DND-41 (cell line): ENCODE measurements at places on chromosomes 1 and 21.

DNA sequence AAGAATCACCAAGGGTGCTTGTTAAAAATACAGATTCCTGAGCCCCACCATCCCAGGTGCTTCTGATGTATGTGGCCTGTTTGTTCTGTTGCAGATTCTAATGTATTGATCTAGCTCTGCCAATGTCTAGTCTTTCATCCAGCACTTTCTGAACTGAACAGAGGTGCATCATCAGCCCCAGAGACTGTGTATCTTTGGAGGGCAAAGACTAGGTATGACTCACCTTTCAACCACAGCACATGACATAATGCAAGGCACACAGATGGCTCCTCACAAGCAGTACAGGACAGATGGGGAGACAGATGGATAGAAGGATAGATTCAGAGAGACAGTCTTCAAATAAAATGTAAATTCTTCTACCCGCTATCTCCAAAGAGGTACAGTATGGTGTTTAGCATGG, 32.3 kb downstream of the CD58 start:
- DNase-seq: no peak

DNA sequence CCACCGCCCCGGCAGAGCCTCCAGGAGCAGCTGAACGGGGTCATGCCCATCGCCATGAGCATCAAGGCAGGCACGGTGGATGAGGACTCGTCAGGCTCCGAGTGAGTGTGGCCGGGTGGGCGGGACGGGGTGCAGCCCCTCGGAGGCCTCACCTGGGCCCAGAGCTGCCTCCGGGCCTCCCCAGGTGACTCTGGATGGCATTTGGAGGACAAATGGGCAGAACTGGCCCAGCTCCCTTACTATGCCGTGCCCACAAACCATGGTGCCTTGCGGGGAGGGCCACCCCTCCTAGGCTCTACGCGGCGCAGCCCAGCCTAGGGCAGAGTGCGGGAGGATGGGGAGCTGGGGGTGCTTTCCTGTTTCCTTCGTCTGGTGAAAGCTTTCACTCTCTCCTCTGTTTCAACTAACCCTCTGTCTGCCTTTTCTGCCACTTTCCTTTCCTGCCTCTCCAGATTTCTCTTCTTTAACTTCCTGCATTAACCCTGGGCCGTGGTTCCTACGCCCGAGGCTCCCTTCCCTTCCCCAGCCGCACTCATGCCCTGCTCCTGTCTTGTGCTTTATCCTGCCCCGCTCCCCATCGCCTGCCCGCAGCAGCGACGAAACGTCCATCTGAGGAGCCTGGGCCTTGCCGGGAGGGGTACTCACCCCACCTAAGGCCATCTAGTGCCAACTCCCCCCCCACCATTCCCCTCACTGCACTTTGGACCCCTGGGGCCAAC, 9.2 kb downstream of the PSRC1 start:
- no peak for DNase-seq

DNA sequence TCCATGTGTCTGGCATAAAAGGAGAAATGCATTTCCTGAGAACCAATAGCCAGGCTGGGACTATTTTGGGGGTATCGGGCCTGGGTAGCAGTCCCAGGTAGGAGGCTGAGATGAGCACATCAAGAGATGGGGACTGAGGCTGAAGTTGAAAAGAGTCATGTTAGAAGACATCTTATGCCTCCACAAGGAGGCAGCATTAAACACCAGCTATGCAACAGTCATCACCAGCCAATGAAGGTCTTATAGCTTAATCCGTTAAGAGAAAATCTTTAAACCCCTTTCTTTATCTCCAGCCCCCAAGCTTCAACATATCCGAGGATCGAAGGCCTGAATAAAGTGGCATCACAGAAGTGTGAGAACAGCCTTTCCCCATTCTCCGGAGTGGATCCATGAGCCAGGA, 640.7 kb upstream of the PTBP2 start:
- no peak for DNase-seq

GRCh38 chr1:19432943-19433718, 52.2 kb downstream of the CAPZB start:
- DNase-seq: no peak

- DNase-seq: no peak
These were observed 164.6 kb downstream of the RASAL2 start for GRCh38 chr1:178258536-178258935.

DNA sequence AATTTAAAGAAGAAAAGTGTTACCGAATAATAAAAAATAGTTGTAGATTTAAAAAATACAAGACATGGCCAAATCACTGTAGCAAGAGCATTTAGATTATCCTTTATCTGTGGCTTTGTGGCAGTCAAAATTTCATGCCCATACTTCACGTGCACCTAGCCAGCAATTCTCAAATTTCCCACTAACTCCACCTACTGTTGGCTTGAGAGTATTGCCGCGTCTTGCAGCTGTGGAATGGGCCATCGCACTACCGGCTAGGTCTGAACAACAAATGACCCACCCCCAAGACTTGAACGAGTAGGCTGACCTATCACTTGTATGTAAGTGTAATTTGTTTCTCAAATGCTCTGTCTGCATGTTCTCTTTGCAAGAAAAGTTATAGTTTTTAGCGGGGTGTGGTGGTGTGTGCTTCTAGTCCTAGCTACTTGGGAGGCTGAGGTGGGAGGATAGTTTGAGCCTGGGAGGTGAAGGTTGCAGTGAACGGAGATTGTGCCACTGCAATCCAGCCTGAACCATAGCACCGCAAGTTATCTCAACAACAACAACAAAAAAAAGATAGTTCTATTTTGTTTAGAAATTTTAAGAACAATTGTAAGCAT, 4.1 kb downstream of the KRTAP13-4 start:
- DNase-seq: peak; percentile 35

- DNase-seq: no peak
These were observed 35.0 kb downstream of the COL18A1 start for GRCh38 chr21:45439901-45440461.

- peak; percentile 88 for DNase-seq
These were observed at the start of gene DISC1 for GRCh38 chr1:231626535-231626950. Gene DISC1 (plus strand): TSS chr1:231626790. CDS start chr1:231626868, 78 bp downstream.

DNA sequence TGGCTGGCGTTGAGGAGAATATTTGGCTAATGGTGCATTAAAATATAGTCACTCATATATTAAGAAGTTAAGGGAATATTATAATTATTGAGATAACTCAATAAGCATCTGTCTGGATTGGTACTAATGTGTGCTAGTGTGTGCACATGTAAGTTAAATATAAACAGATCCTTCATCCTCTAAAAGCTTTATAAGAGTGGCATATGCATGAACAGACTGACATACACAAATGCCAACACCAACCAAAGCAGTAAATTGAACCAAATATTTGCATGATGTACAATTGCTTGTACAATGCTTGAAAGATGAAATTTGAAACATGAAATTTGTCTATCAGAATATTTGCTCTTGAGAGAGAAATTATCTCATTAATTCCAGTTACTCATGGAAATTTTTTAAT, 344.9 kb downstream of the ADGRL2 start:
- DNase-seq: no peak

DNA sequence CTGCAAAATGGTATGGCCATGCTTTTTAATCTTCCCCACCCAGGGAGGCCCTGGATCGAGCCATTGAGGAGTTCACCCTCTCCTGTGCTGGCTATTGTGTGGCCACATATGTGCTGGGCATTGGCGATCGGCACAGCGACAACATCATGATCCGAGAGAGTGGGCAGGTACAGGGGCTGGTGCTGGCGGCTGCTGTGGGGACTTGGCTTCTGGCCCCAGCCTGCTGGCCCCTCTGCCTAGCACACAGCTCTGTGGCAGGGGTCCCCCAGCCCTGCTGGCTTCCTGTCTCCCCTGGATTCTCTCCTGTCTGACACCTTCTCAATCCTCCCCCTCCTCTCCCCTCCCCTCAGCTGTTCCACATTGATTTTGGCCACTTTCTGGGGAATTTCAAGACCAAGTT, 72.4 kb downstream of the PIK3CD start:
- no peak for DNase-seq

DNA sequence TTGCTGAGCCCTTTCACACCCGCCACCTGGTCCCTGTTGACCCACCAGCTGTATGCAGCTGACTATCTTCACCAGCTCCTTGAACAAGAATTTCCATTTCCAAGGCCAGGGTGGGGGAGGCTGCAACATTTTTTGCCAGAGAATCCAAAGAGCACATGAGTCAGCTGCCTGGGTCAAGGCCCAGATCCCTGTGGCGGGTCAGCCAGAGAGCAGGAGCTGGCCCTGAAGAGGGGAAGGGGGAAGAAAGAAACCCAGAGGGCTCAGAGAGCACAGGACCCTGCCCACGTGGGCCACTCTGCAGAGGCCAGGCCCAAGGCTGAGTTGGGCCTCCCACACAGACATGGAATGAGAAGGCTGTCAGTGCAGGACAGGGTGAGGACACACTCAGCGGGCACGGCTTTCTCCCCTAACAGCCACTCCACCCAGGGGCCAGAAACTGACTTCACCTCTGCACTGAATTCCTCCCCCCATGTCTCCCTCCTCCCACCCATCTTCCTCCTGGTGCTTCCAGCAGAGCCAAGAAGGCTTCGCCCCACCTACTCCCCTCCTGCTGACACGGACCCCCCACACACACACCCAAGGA, 28.9 kb downstream of the S100A6 start:
- no peak for DNase-seq

DNA sequence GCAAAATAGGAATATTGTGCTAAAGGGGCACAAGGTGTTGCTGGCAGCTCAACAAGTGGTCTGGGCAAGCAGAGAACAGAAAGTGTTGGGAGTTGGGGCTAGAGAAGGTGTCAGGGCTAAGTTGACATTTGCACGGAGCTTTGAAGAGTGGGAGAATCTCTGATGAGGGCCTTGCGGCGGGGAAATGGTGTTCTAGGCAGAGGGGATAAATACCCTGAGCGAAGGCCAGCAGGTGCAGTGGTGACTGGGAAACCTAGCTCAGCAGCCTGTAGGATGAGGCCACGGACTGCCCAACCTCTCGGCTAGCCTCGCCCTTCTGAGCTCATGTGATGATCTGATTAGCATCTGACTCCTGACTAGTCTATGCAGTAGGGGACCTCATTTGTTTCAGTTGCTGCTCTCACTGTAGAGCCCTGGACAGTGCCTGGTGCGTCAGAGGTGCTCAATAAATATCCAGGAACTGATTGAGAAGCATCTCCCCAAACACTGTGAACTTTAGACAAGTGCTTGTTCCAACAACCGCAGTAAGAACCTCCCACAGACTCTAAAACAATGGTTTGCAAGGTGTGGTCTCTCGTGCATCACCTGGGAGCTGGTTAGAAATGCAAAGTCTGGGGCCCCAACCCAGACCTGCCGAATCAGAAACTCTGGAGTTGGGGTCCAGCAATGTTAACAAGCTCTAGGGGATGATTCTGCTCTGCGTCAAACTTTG, 1.0 kb upstream of the FOXO6 start:
- DNase-seq: no peak

GRCh38 chr21:45548711-45549491, 6.7 kb upstream of the SLC19A1 start:
- no peak for DNase-seq

- DNase-seq: no peak
These were observed 21.3 kb upstream of the SARS1 start for GRCh38 chr1:109192433-109192832.

GRCh38 chr1:12179111-12179519, 12.3 kb downstream of the TNFRSF1B start:
- DNase-seq: peak; percentile 87

DNA sequence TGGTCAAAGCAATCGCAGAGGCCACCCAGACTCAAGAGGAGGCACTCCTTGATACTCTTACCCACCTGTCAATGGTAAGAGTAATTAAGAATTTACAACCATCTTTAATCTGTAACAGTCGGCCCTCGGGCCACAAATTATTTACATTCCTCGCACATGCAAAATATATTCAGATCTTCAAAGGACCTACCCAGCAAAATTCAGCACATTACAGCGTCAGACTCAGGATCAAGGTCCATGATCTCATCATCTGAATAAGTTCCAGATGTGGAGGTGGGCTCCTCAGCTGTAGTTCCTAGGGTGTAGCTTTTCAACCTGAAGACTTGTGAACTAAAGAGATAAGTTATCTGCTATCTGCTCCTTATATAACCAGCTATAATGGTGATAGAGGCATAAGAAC, 17.1 kb upstream of the RNF11 start:
- no peak for DNase-seq

DNA sequence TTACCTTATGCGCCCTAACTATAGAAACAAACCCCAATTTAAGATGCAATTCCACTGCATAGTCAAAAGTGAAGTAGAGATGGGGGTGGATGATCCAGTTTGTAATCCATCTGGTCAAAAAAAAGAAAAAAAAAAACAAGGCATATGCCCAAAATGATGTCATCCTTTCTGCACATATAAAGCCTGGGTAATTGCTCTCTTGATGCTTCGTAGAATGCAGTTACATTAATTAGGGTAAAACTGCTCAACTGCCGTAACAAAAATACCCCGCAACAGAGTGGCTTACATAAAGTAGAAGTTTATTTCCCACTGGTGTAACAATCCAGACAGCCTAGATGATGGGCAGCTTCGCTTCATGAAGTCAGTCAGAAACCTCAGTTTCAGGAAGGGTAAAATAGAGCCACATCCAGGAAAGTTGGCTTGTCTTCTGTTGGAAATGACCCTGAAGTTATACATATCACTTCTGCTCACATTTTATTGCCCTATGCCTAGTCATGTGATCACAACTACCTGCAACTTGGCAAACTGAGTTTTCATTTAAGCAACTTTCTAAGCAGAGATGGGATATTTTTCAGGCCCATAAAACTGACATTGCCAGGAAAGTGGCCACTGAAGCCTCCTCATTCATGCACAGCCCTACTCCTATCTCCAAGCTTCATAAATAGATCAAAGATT, 221.7 kb downstream of the C1orf94 start:
- no peak for DNase-seq

GRCh38 chr1:48082271-48082962, 85.2 kb upstream of the TRABD2B start:
- DNase-seq: no peak

DNA sequence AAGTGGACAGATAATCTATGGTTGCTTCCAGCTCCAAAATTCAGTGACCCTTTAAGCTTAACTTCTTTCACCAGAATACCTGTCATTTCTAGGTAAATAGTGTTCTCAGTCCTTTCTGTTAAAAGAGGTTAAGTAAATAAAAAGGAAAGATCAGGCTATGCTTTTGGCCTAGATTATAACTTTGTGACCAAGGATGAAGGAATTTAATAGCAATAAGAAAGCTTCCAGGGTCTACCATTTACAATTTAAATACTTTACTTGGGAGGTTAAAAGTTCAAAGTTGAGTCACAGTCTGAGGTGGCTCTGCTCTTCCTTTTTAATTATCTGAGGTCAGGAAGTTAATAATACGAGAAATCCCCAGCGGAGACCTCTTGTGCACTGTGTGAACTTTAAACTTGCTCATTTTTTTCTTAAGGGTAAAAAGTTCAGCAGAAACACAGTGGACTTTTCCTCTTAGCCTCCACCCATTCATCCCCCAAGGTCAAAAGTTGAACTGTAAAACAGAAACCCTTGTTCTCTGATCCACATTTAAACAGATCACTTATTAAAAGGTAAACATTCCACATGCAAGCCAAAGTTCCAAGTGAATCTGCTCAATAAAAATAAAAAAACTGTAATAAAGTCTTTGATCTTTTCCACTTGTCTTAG, 187.1 kb downstream of the NRIP1 start:
- no peak for DNase-seq

- no peak for DNase-seq
These were observed 7.0 kb downstream of the CFAP45 start for GRCh38 chr1:159892944-159893343.

GRCh38 chr1:207983044-207983635, 72.2 kb upstream of the CD34 start:
- DNase-seq: no peak

- no peak for DNase-seq
These were observed 527.7 kb downstream of the LTN1 start for GRCh38 chr21:28464988-28465387.

- DNase-seq: peak; percentile 11
These were observed 436.2 kb downstream of the MATN1 start for GRCh38 chr1:30286988-30287839.
